ENCODE measurements at places on chromosomes 13 and 19. TPM values are rescaled to one million over a fixed set of nuclear protein-coding genes. Genes with fewer than 3 reads are reported as not detected.

The FSD1 gene
- 2.2 TPM for total RNA-seq

The ZNF154 gene
- 0.99 TPM for total RNA-seq

DNA sequence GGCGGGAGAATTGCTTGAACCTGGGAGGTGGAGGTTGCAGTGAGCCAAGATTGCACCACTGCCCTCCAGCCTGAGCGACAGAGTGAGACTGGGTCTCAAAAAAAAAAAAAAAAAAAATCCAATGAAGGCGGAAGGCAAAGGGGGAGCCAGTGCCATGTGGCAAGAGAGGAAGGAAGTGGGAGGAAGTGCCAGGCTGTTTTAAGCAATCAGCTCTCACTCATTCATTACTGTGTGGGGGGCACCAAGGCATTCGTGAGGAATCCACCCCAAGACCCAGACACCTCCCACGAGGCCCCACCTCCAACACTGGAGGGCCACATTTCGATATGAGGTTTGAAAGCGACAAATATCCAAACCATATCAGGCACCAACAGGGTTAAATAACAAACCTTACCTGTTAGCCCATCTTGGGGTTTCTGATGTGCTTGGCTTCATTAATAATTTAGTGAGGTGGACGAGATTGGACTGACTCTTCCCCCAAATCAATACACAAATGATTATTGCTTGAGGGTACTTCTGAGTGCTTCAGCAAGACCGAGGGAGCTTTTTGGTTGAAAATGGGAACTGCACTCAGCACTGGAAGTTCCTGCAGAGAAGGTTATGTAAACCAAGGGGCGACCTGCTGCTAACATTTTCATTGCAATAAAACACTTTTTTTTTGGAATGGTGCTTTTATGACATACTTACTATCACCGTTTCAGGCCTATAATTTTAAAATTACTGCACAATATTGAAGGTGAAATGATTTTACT lies 7.5 kb upstream of the LRP3 start:
- no peak for DNase-seq

- DNase-seq, result no peak
Measured at GRCh38 chr13:73065665-73066340, 7.0 kb downstream of the KLF5 start.

The IGFL4 gene
- not detected for total RNA-seq

- peak; percentile 4 for DNase-seq
Measured at GRCh38 chr13:59747529-59747928, 416.2 kb downstream of the DIAPH3 start.

The AMER2 gene
- not detected for total RNA-seq

DNA sequence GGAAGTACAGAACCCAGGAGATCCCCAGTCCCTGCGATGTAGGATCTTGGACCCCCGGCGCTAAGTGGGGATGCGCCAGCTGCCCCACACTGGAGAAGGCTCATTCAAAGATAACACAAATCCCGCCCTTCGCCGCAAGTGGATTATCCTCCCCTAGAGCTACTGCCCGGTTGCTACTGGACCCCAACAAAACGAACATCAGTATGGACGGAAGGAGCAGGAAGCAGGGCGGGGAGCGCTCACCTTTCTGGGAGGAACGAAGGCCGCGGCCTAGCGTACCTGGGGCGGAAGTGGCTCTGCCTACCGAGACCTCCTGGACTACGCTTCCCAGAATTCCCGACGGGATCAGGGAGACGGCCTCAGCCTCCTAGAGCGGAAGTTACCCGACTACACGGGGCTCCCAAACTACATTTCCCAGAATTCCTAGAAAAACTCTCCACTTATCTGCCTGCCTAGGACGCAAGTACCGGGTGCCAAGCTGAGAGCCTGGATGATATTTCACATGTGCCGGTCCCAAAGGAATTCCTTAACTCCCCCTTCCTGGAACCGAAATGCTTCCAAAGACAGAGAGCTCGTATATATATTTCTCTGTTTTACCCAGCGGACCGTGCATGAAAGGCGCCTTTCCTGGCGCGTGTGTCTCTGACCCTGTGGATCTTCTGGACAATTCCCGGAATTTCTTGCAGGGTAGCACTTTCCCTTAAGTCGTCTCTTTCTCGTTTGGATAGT lies at the start of gene ZNF112:
ZNF112 (minus strand) TSS at position 298 of the 729 bp plus-strand sequence. CDS start 16,141 bp downstream, outside the sequence.
- peak; percentile 91 for DNase-seq

GRCh38 chr19:31356587-31357314 lies 7.5 kb upstream of the TSHZ3 start:
- no peak for DNase-seq

The EBI3 gene
- total RNA-seq, result 0.60 TPM

The BTBD2 gene
- 34.9 TPM for total RNA-seq

DNA sequence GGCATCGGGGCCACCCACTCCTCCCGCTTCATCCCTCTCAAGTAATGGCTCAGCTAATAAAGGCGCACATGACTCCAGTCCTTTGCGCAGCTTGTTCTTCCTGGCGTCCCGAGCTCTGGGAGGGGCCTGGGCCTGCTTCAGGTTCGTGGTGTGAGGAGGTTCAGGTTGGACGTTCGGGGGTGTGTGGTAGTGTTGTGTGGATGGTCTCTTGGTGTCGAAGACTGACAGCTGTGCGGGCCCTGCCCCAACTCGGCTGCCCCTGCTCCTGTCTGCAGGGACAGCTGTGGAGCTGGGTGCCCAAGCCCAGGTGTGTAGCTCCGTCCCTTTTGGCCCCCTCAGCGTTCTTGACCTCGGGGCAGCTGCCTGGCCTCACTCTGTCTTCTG lies 2.2 kb downstream of the RPS15 start:
- DNase-seq, result no peak

DNA sequence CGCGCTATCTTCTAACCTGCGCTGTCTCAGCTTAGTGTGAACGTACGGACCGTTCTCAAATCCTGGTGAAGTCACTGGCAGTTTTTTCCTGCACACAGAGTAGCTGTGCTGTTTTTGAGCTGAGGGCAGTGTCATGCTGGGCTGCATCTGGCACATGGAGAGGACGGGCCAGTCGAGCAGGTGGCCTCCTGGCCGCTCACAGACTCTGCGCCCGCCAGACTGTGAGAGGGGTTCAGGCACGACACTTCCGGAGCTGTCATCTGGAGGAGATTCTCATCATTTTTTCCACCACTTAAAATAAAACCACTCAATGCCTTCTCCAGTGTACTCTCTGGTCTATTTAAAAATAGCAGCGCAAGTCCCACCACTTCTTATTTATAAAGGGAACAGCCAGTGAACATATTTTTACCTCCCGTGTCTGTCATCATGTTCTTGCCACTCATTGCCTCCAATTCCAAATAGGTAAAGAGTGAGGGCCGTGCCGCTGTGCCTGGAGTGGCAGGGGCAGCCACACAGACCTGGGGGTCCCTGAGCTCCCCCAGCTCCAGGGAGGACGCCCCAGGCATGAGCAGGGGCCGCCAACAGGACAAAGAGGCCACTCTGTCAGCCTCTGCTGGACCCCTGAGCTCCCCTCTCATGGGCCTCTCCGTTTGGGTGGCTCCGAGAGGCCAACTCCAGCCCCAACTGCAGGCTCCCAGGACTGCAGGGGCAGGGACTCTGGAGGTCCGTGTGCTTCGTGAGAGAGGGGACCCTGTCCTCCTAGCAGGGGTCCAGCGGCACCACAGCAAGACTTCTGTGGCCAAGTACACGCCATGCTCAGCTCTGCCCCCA lies 36.9 kb upstream of the GRTP1 start:
- DNase-seq, result no peak

- DNase-seq, result no peak
Measured at GRCh38 chr19:53596056-53596455, 35.7 kb upstream of the DPRX start.

- peak; percentile 92 for DNase-seq
Measured at GRCh38 chr19:47225746-47226425, 5.1 kb downstream of the BBC3 start.

DNA sequence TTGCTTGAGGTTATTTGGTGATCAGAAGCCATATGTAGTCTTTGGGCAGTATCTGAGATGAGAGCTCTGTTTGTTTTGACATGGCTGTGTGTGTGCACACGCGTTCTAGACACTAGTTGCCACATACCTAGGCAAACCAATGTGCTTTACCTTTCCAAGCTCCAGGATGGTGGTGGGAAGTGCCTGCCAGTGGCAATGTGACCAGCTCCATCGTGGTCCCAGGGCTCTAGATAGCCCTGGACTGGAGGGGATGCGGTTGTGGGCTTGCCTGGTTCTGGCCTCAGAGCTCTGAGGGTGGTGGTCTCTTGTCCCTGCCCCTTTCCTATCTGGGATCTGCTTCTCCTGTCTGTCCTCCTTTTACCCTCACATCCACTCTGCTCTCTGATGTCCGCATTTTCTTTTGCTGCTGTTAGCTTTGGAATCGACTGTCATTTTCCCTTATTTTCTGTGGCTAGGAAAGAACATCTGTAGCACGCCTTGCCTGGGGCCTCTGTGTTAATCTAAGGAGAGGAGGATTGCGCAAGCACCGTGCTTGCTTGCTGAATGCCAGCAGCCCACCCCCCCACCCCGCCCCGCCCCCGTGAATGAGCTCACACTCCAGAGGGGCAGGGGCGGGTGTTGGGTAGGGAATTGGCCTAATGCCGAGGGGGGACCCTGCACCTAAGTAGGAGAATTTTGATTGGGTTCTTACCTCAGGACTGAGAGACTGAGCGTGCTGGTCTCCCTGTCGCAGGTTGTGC lies 89.5 kb downstream of the ARHGEF7 start:
- peak; percentile 58 for DNase-seq

DNA sequence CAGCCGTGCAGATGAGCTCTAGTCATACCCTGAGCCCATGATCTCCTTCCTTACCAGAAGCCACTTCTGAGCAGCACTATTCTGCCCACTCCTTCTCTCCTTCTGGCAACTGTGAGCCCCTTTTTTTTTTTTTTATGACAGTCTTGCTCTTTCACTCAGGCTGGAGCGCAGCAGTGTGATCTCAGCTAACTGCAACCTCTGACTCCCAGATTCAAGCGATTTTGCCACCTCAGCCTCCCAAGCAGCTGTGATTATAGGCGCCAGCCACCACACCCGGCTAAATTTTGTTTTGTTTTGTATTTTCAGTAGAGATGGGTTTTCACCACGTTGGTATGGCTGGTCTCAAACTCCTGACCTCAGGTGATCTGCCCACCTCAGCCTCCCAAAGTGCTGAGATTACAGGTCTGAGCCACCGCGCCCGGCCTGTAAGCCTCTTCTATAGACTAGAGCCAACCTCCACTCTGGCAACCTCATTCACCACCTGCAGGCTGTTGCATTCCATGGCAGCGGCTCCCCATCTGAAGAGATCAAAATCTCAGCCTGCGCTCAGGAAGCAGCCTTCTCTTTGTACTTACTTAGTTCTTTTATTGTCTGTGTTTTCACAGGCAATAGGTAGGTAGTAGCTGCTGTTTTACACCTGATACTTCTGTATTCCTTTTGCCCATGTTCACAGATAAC lies 34.8 kb upstream of the NDFIP2 start:
- no peak for DNase-seq

DNA sequence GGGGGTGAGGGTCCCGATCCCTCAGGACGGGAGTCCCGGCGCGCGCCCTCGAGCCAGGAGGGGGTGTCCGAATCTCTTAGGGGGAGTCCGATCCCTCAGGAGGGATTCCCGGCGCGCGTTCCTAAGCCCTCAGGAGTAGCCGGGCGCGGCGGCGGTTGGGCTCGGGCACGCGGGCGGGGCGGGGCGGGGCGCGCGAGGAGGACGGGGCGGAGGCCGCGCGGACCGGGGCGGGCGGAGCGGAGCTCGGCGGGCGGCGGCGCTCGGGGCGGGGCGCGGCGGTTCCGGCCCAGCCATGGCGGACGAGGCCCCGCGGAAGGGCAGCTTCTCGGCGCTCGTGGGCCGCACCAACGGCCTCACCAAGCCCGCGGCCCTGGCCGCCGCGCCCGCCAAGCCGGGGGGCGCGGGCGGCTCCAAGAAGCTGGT lies at the start of gene CUL4A:
CUL4A (plus strand) TSS at position 278 of the 423 bp plus-strand sequence; CDS start at position 293, 15 bp downstream.
- peak; percentile 72 for DNase-seq

DNA sequence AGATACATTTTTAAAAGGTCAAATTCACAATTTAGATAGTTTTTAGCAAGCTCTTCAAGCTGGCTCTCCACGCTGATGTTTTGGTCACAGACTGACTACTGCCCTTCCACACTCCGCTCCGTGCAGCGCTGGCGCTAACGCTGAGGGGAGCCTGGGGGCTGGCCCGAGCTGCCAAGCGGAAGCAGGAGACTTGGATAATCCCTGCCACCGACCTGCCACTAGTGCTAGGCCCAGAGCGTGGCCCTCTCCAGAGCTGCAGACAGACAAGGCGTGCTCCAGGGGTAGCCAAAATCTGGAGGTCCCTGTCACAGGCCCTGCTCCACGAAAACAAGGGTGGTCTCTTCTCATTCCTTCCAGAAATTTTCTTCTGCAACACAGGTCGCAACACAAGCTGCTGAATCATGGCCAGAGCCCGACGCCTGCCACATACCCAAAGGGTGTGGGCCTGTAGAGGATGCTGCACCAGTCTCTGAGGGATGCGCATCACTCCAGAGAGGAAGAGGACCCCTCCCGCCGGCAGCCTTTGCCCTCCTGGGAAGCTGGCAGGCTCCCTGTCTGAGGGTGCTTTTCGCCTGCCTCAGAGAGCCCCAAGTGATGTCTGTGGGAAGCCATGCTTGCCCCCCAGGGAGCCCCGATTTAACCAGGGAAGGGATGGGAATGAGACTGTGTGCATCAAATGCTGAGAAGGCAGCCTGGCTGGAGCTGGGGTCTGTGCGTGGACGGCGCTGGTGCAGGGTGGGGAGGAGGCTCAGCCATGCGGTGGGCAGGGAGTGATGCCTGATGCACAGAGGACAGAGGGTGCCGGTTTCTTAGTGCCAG lies 21.6 kb downstream of the CAPS start:
- DNase-seq, result no peak

DNA sequence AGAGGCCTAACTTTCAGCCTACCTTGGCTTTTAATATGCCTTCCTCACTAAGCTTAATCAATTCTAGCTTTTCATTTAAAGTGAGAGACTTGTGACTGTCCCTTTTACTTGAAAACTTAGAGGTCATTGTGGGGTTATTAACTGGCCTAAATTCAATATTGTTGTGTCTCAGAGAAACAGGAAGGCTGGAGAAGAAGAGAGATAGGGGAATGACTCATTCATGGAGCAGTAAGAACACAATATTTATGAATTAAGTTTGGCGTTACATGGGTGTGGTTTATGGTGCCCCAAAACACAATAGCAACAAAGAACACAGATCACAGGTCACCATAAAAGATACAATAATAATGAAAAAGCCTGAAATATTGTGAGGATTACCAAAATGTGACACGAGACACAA lies 612.1 kb downstream of the TBC1D4 start:
- no peak for DNase-seq

- no peak for DNase-seq
Measured at GRCh38 chr13:93450191-93450621, 223.6 kb downstream of the GPC6 start.

DNA sequence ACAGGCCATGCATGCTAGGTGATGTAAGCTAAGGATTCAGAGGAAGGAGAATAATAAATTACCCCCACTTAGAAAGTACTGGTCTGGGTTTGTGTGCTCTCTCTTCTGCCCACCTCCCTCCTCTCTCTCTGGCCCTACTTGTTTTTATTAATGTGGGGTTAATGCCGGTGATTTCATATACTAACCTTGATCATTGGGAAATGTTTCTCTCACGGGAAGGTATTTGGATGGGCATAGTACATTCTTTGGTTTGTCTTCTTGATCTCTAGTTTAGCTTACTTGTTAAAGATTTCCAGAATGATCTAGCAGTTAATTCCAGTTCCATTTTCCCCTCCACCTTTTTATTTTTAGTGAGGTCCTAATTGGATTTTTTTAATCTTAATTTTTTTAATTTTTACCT lies 24.6 kb downstream of the ARHGAP35 start:
- no peak for DNase-seq
